ENCODE measurements at places on chromosomes 5 and 9.

DNA sequence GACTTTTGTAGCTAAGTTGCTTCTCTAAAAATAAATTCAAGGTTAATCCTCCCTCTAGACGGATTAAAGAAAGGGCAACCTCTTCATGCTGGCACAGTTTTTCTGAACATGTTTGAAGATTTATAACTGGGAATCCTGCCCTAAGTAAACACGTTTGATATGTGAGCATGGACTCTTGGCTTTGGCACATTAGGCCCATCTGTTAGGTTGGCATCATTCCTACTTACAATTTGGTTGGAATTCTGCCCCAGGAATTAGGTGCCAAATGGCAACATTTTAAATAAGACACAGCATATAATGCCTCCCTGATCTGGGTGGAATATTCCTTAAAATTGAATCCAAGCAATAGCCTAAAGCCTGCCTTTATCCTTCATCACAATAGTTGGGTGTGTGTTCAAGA is 372.3 kb upstream of the CDH18 start:
- DNase-seq = no peak

DNA sequence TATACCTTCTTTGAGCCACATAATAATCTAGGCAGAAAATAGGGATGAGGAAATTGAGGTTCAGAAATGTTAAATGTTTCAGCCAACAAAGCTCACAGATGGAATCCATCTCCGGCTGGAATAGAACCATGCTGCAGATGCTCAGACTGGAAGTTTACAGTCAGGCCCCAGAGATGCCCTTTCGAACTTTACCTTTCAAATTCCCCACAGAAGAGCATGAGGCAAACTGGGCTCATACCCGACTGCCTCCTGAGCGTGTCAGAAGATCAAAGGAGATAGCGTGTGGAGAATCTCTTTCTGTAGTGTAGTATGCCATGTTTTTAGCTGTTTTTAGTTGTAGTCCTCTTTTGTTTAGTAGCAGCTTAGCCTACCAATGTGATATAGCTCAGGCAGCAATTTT is 72.0 kb upstream of the DAP start:
- DNase-seq = no peak

DNA sequence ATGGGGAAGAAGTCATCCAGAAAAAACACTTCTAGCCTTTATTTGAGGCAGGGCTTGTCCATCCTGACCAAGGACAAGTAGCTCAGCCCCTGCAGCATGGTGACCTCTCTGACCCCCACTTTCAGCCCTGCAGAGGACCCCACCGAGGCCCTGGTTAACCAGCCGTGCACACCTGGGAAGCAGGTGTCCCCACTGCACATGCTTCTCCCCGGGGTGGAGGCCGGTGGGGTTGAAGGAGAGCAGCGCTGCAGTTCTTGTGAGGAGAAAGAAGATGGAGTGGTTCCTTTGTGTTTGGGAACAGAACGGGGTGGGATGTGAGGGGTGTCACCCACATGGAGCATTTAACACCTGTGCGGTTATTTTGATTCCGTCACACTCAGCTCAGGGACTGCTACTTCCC is 21.1 kb upstream of the ZBTB34 start:
- DNase-seq = no peak

GRCh38 chr5:73896097-73896496 is 270.1 kb downstream of the ARHGEF28 start:
- DNase-seq = no peak

- DNase-seq = no peak
Measured at GRCh38 chr5:139636207-139636792, 11.8 kb upstream of the CXXC5 start.

- DNase-seq = no peak
Measured at GRCh38 chr9:129381481-129381957, 203.5 kb upstream of the IER5L start.

DNA sequence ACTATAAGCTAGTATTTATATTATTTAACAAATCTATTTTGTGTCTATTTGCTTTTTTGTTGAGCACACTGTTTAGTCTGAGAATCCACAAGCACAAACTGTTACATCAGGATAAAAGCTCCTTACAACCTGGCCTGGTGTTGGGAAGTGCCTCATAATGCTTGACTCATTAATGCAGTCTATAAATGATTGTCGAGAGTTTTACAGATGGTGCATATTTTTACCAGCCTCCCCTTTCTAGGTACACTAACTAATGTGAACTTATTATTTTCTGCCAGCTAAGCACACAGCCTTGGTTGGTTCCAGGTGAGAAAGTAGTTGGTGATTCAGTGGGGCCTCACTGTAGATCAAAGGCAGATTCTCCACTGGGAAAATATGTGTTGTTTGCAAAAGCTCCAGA is 151.0 kb upstream of the ADAMTS16 start:
- no peak for DNase-seq

DNA sequence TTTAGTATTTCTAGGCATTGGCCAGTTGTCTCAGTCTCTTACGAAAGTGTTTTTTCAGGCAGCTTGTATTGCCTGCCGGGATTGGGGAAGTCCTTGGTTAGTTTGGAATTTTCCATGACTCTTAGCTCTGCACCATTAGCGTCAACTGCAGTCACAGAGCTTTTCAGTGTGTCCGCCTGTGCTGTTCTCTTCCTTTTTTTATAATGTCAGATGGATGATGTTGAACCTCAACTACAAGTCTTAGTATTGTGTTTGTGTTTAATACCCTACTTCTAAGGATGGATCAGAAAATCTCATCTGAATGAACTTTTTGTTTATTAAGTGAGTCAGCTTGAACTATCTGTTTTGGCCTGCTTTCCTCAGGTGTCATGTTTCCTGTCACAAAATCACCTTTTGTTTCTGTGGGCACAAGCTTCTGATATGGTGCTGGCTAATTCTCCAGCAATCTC is 33.1 kb downstream of the ATP6V0E1 start:
- DNase-seq = no peak

Data from upper lobe of right lung (tissue), 1 donor.